ENCODE measurements at places on chromosomes 3 and 15. TPM values are rescaled to one million over a fixed set of nuclear protein-coding genes. Genes with fewer than 3 reads are reported as not detected.

DNA sequence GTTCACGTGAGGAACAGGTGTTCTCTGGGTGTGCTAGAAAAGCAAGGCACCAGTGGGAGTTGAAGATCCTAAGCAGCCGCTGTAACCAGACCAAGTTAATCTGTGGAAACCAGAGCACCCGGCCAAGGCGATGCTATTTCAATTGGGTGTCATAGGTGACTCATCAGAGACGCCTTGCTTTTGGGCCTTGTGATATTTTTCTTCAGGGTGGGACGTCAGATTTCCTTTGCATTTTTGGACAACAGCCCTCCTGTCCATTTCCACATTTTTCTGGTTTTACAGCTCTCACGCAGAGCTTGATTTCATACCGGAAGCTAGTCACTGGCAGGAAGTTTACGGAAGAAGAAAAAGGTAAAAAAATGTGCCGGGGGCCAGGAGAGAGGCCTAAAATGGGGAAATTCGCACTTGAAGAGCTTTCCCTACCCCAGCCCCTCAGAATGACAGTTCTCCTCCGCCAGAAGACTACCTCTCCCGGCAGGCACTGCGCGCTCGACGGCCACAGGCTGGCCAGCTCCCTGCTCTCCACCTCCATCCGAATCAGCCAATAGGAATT is 471 bp upstream of the KBTBD8 start:
- DNase-seq = no peak
- H3K36me3 ChIP-seq = no peaks in the 10 kb centered on the region
- no peaks in the 10 kb centered on the region for H3K4me1 ChIP-seq

The ZMYND10 gene
- 1.4 TPM for total RNA-seq

The NT5DC2 gene
- 347 TPM for total RNA-seq

The ROBO1 gene
- 86.3 TPM for total RNA-seq

The PIK3R4 gene
- total RNA-seq = 41.2 TPM
